ENCODE measurements at places on chromosomes 5 and 9.

DNA sequence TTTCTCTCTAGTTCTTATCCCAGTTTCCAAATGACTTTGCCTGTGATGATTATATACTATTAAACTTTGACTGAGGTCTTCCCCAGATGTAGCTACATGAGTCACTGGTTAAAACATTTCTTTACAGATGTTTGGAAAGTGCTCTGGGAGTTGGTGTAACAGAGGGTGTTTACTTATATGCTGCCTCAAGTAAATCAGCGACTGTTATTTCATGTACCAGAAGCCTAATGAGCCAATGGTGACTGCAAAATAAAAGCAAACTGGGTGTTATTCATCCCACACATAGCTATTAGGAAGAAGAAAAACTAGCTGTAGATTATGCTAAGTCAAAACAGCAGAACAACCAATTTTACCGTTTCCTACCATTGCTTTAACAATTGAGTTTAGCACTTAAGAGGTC, 929.7 kb upstream of the SEMA6A start:
- DNase-seq = peak; percentile 91

GRCh38 chr9:2838371-2839000, 5.4 kb downstream of the PUM3 start:
- DNase-seq = peak; percentile 43

DNA sequence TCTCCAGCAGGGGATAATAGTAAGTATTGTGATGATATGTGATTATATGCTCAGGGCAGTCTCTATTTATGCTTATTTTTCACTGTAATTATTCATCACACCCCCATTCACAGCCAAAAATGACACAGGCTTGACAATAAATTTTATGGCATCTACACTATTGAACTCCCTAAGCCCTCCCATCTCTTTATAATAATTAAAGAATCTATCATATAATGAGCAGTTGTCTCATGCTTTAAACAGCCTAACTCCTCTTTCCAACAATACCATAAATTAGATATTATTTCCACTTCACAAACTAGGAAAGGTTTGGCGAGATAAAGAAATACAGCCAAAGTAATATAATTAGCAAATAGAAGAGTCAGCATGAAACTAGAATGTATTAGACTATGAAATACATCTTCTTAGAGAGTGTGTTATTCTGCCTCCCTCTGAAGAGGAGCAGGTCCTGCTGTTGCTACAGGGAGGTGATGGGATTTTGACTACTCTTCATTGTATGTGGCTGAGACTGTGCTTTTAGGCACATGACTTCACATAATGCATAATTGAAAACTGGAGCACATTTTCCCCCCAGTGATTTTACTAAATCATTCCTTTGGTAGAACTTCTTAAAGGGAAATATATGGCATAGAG, 488.8 kb downstream of the HTR1A start:
- DNase-seq = no peak

DNA sequence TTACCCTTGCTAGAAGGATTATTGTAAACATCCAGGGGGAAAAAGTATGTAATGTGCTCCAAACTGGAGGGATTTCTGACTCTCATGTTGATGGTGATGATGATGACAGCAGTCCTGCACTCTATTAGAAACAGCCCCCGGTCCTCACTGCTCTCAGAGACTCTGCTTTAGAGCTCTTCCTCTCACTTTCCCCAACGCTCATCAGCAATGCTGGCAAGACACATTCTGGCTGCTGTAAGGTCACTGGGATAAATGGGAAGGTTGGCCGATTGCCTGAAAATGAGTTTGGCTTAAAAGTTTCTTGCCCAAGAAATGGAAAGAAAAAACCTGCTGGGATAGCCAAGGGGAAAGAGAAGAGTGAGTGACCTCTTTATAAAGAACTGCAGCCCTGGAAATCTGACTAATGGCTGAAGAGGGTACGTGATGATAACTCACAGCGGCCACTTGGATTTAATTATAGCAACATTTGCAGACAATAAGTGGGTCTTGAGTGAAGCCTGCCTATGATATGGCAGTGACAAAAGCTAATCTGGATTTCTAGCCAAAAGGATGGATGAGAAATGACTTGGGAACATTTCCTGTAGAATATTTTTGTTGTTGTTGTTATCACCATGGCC, 235.8 kb downstream of the TMEM38B start:
- DNase-seq = peak; percentile 85

GRCh38 chr5:148309746-148310145, 2.5 kb upstream of the SPINK7 start:
- no peak for DNase-seq

DNA sequence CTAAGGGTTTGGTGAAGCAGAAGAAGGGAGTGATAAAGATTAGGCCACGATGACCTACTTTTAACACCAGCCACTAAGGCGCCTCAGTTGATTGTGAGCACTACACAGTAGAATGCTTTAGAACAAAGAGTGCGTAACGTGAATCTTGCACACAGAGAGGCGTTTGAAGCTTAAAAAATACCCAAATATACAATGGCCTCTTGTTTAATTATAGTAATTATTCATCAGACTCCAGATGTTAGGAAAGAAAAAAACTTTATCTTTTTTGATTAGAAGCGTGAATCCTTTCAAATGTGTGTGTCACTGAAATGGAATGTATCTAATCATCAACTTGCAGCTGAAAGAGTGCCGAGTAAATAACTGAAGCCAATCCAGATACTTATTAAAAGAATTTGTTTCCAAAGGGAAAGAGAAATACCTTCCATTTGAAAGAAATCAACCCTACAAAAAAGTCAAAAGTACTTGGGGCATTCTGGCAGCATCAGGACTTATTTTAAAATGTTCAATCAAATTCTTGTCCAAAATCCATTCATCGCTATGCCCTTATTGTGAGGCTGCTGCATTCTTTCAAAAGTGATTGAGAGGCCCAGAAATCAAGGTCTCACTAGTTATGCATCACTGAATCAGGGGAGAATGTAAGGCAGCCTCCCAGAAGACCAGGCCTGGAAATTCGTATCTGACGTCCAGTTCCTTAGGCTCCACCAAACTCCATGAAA, 337.5 kb downstream of the ZNF608 start:
- DNase-seq = peak; percentile 48

- no peak for DNase-seq
Measured at GRCh38 chr9:81445331-81445921, 243.9 kb downstream of the TLE1 start.

- DNase-seq = no peak
Measured at GRCh38 chr5:6592601-6593000, 40.2 kb downstream of the NSUN2 start.

Data from muscle of leg (tissue), 16 donors.